T-helper 17 cell (primary cell): ENCODE measurements at places on chromosomes 7 and 10. TPM values are rescaled to one million over a fixed set of nuclear protein-coding genes. Genes with fewer than 3 reads are reported as not detected.

Gene VWDE
- total RNA-seq, result 7.0 TPM

Gene ACTL6B
- total RNA-seq, result not detected

Gene TMEM176A
- not detected for total RNA-seq

Gene IGF2BP3
- total RNA-seq, result 1.4 TPM

Gene SOSTDC1
- total RNA-seq, result not detected

Gene SLC18A3
- not detected for total RNA-seq

Gene AHR
- total RNA-seq, result 208 TPM

- no peaks in the 10 kb centered on the region for H3K27me3 ChIP-seq
- no peaks in the 10 kb centered on the region for H3K4me1 ChIP-seq
- H3K27ac ChIP-seq, result no peak overlapping the region
- H3K36me3 ChIP-seq, result no peaks in the 10 kb centered on the region
- DNase-seq, result no peak
Measured at GRCh38 chr7:68152205-68152604, 1155.6 kb downstream of the TYW1 start.

- H3K36me3 ChIP-seq, result peaks cover 5% of the 10 kb centered on the region
- no peak for DNase-seq
- peaks cover 78% of the 10 kb centered on the region for H3K27me3 ChIP-seq
- H3K27ac ChIP-seq, result no peak overlapping the region
Measured at GRCh38 chr7:45216181-45216580, 58.6 kb downstream of the RAMP3 start.

GRCh38 chr10:128908499-128908898 is 558.5 kb upstream of the MGMT start:
- no peak overlapping the region for H3K4me3 ChIP-seq
- no peaks in the 10 kb centered on the region for H3K27me3 ChIP-seq
- no peaks in the 10 kb centered on the region for H3K4me1 ChIP-seq

GRCh38 chr10:27464993-27465392 is 39.1 kb upstream of the RAB18 start:
- H3K36me3 ChIP-seq, result no peaks in the 10 kb centered on the region
- peak overlapping the region; percentile 66 for H3K4me3 ChIP-seq
- no peaks in the 10 kb centered on the region for H3K27me3 ChIP-seq
- H3K27ac ChIP-seq, result peak overlapping the region; percentile 92

DNA sequence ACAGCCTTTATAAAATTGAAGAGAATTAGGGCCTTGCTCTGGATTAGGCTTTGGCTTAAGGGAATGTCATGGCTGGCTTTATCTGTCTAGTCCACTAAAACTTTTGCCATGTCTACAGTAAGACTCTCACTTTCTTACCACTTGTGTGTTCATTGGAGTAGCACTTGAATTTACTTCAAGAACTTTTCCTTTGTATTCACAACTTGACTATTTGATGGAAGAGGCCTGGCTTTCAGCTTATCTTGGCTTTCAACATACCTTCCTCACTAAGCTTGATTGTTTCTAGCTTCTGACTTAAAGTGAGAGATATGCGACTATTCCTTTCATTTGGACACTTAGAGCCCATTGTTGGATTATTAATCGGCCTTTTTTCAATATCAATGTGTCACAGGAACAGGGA is 96.1 kb downstream of the TPST1 start:
- no peak overlapping the region for H3K4me3 ChIP-seq
- H3K4me1 ChIP-seq, result no peaks in the 10 kb centered on the region
- peaks cover 16% of the 10 kb centered on the region for H3K27me3 ChIP-seq
- DNase-seq, result no peak

DNA sequence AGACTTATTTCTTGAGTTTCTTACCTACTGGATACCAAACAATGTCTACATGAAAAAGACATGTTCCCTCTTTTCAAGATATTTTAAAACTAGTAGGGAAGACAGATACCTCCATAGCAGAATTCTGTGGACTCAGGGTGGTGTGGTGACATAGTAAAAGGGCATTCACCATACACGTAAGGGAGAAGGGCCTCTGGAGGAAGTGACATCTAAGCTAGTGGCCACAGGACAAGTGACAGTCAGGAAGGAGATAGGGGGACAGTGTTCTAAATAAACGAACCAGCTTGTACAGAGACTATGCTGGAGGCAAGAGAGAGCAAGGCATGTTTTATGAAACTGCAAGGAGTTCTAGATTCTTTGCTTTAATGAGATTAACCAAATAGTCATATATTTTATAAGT is 321.7 kb upstream of the LRGUK start:
- no peak for DNase-seq
- H3K36me3 ChIP-seq, result peaks cover 3% of the 10 kb centered on the region
- no peaks in the 10 kb centered on the region for H3K27me3 ChIP-seq
- H3K27ac ChIP-seq, result no peak overlapping the region
- no peaks in the 10 kb centered on the region for H3K4me1 ChIP-seq

- H3K27ac ChIP-seq, result no peak overlapping the region
- peaks cover 47% of the 10 kb centered on the region for H3K4me1 ChIP-seq
- H3K36me3 ChIP-seq, result no peaks in the 10 kb centered on the region
- H3K27me3 ChIP-seq, result no peaks in the 10 kb centered on the region
Measured at GRCh38 chr7:37390114-37390513, 58.5 kb downstream of the ELMO1 start.

DNA sequence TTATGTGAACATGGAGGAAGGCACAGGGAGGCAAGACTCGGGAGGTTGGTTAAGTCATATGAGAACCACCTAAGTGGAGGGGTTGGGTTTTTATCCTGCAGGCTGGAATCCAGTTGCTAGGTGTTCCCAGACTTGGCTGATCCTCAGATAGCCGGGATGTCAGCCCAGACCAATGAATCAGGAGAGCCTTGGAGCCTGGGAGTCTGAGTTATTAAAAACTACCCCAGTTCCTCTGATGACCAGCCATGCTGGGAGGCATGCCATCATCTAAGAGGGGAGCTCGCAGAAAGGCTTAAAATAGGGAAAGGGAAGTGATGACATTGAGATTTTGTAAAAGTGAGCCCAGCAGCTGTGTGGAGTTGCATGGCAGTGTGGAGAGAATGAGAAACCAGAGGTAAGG is 238.1 kb downstream of the ZNF248 start:
- no peak overlapping the region for H3K4me3 ChIP-seq
- no peaks in the 10 kb centered on the region for H3K27me3 ChIP-seq
- H3K27ac ChIP-seq, result no peak overlapping the region
- no peak for DNase-seq
- H3K36me3 ChIP-seq, result no peaks in the 10 kb centered on the region
- no peaks in the 10 kb centered on the region for H3K4me1 ChIP-seq

DNA sequence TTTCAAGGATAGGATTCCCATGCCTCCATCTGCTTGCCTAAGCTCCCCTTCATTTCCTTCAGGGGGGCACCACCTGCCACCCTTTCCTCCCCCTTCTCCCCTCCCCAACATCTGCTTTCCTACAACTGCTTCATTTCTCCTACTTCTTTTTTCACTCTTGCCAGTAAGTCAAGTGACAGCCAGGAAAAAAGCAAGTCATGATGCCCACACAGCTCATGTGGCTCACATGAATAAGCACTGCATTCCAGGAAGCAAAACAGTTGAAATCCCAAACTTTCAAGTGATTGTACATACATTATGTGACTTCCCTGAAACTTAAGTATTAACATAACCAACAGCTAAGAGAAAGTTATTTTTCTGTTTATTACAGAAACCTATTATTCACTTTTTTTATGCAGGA is 78.6 kb downstream of the TNS3 start:
- no peaks in the 10 kb centered on the region for H3K36me3 ChIP-seq
- no peak for DNase-seq
- H3K27me3 ChIP-seq, result no peaks in the 10 kb centered on the region
- no peak overlapping the region for H3K4me3 ChIP-seq
- H3K27ac ChIP-seq, result no peak overlapping the region

- DNase-seq, result no peak
- H3K4me3 ChIP-seq, result no peak overlapping the region
- H3K36me3 ChIP-seq, result no peaks in the 10 kb centered on the region
Measured at GRCh38 chr10:53479365-53479764, 706.8 kb upstream of the MBL2 start.

- H3K4me3 ChIP-seq, result no peak overlapping the region
- no peaks in the 10 kb centered on the region for H3K4me1 ChIP-seq
- no peak overlapping the region for H3K27ac ChIP-seq
Measured at GRCh38 chr7:125316466-125316865, 386.8 kb upstream of the POT1 start.

DNA sequence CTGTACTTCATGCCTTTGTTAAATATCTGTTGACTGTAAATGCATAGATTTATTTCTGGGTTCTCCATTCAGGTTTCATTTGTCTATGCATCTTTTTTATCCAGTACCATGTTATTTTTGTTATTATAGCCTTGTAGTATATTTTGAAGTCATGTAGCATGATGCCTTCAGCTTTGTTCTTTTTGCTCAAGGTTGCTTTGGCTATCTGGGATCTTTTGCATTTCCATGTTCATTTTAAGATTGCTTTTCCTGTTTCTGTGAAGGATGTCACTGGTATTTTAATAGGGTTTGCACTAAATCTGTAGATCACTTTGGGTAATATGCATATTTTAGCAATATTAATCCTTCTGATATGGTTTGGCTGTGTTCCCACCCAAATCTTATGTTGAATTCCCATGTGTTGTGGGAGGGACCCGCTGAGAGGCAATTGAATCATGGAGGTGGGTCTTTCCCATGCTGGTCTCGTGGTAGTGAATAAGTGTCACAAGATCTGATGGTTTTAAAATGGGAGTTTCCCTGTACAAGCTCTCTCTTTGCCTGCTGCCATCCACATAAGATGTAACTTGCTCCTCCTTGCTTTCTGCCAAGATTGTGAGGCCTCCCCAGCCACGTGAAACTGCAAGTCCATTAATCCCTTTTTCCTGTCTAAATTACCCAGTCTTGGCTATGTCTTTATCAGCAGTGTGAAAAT is 302.8 kb upstream of the SEMA3C start:
- no peaks in the 10 kb centered on the region for H3K36me3 ChIP-seq
- H3K27me3 ChIP-seq, result no peaks in the 10 kb centered on the region
- no peak for DNase-seq
- H3K4me3 ChIP-seq, result no peak overlapping the region
- H3K27ac ChIP-seq, result no peak overlapping the region

DNA sequence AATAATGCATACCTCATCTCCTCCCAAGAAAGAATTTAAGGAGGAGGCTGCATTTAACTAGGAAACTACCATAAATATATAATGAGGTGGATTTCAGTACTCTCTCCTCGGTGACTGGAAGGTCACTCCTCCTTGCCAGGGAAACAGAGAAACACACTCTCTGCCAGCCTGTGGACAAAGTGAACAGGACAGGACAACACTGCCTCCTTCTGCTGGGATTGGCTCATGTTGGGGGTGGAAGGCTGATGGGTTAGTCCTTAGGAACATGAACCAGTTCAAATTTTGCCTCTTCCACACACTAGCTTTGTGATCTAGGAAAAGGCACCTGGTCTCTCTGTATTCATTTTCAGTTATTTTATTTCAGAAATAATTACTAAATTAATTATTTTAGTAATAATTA is 50.6 kb upstream of the STEAP4 start:
- H3K4me3 ChIP-seq, result no peak overlapping the region
- H3K36me3 ChIP-seq, result no peaks in the 10 kb centered on the region
- DNase-seq, result no peak
- H3K27me3 ChIP-seq, result peaks cover 19% of the 10 kb centered on the region

DNA sequence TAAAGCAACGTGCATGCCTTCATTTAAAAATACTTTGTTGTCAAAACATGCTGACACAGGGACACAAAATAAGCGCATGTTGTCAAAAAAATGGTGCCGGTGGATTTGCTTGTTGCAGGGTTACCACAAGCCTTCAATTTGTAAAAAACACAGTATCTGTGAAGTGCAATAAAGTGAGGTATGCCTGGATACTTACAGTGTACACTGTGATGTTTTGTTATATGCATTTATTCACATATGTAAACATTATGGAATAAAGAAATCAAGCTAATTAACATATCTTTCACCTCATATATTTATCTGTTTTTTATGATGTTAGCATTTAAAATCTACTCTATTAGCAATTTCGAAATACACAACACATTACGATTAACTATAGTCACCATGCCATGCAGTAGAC is 202.6 kb upstream of the FZD8 start:
- H3K4me1 ChIP-seq, result no peaks in the 10 kb centered on the region
- no peak for DNase-seq
- H3K27me3 ChIP-seq, result peaks cover 10% of the 10 kb centered on the region
- no peaks in the 10 kb centered on the region for H3K36me3 ChIP-seq
- H3K27ac ChIP-seq, result no peak overlapping the region

GRCh38 chr7:115300231-115300870 is 378.5 kb downstream of the MDFIC start:
- H3K27ac ChIP-seq, result no peak overlapping the region
- no peaks in the 10 kb centered on the region for H3K36me3 ChIP-seq
- no peaks in the 10 kb centered on the region for H3K4me1 ChIP-seq
- no peaks in the 10 kb centered on the region for H3K27me3 ChIP-seq
- no peak overlapping the region for H3K4me3 ChIP-seq

GRCh38 chr10:7199152-7199760 is 211.6 kb downstream of the SFMBT2 start:
- no peaks in the 10 kb centered on the region for H3K27me3 ChIP-seq
- H3K4me1 ChIP-seq, result peaks cover 18% of the 10 kb centered on the region
- no peak for DNase-seq
- H3K27ac ChIP-seq, result no peak overlapping the region
- peaks cover 2% of the 10 kb centered on the region for H3K36me3 ChIP-seq
- no peak overlapping the region for H3K4me3 ChIP-seq

DNA sequence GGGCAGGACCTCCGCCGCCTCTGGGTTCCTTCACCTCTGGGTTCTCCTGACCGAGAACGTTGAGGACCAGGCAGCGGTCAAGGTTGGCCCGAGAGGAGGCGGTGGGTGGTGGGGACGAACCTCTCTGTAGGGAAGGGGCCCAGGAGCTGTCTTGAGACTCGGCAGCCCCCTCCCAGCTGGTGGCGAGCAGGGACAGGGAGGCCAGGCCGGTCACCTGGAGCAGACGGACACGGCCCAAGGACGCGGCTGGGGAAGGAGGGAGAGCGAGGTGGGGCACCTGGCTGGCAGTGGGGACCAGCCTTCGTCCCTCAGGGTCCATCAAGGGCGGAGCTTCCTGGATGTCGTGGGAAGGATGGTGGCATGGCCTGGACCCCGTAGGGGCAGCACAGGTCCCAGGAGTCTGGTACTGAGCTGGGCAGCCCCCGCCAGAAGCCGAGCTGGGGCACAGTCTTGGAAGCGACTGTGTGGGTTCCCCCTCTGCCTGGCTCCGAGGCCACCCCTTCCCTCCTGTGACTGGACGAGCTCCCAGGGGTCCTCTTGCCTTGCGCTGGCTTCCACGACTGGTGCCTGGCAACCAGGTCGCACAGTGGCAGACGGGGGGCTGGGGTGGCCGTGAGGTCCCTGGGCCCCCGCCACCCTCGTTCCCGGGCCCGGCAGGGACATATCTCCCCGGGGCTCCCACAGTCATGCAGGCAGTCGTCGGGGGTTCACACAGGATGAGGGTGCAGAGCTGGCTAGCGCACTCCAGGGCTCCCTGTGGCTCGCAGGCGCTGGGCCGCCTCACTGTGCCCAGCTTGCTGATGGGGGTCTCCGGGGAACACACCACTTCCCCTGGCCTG is 89.9 kb downstream of the DNAJB6 start:
- H3K4me3 ChIP-seq, result no peak overlapping the region
- H3K36me3 ChIP-seq, result no peaks in the 10 kb centered on the region
- H3K4me1 ChIP-seq, result peaks cover 2% of the 10 kb centered on the region

DNA sequence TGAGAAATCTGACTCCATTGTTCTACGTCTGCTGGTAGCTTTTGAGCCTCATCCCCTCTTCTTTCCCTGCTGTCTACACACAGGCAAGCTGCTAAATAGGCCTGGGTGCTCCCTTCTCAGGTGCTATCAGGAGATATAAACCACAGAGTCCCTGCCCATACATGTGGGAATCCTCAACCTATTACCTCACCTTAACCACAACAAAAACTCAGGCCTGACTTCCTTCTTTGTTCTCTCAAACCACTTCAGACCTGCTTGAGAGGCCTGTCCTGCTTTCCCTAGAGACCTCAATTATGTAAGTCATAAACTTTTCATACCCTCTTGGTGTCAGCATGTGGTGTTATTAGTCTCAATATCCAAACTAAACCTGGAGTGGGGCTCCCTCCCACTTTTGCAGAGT is 75.0 kb upstream of the MAGI2 start:
- no peak overlapping the region for H3K27ac ChIP-seq
- no peaks in the 10 kb centered on the region for H3K4me1 ChIP-seq
- H3K36me3 ChIP-seq, result no peaks in the 10 kb centered on the region
- H3K27me3 ChIP-seq, result no peaks in the 10 kb centered on the region
